ENCODE measurements at places on chromosomes 1 and 21.

GRCh38 chr1:167670563-167670962 lies 40.5 kb downstream of the RCSD1 start:
- no peaks in the 10 kb centered on the region for H3K27me3 ChIP-seq
- no peak overlapping the region for H3K4me3 ChIP-seq
- H3K27ac ChIP-seq, result no peak overlapping the region
- peaks cover 44% of the 10 kb centered on the region for H3K4me1 ChIP-seq
- H3K36me3 ChIP-seq, result peaks cover 74% of the 10 kb centered on the region

GRCh38 chr1:115031595-115031994 lies 2.0 kb downstream of the TSHB start:
- no peaks in the 10 kb centered on the region for H3K36me3 ChIP-seq
- H3K4me1 ChIP-seq, result no peaks in the 10 kb centered on the region
- H3K27me3 ChIP-seq, result no peaks in the 10 kb centered on the region
- no peak for DNase-seq
- H3K27ac ChIP-seq, result no peak overlapping the region
- no peak overlapping the region for H3K4me3 ChIP-seq

DNA sequence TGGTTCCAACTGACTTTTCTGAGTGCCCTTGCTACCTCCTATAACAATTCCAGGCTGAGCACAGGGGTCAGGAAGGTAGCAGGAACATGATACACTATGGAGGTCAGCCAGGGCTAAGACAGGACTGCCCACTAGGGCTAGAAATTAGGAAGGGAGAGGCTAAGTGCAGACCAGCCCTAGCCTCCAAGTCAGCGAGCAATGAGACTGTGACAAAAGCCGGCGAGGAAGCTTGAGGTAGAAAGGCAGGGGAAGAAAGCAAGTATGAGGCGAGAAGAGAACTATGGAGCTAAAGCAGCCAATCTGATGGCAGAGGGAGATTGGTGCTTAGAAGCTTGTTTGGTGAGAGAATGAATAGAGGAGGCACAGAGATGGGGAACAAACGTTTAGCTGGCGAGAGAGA lies 4.7 kb downstream of the UROD start:
- peaks cover 6% of the 10 kb centered on the region for H3K36me3 ChIP-seq
- no peak overlapping the region for H3K4me3 ChIP-seq
- DNase-seq, result no peak
- H3K27me3 ChIP-seq, result no peaks in the 10 kb centered on the region
- H3K27ac ChIP-seq, result no peak overlapping the region
- peaks cover 23% of the 10 kb centered on the region for H3K4me1 ChIP-seq

GRCh38 chr1:116540088-116540487 lies 30.7 kb downstream of the CD58 start:
- no peaks in the 10 kb centered on the region for H3K27me3 ChIP-seq
- no peak overlapping the region for H3K4me3 ChIP-seq
- peak overlapping the region; percentile 26 for H3K27ac ChIP-seq
- peaks cover 41% of the 10 kb centered on the region for H3K4me1 ChIP-seq
- no peak for DNase-seq
- peaks cover 55% of the 10 kb centered on the region for H3K36me3 ChIP-seq

- DNase-seq, result no peak
- H3K4me3 ChIP-seq, result no peak overlapping the region
- H3K27me3 ChIP-seq, result peaks cover 5% of the 10 kb centered on the region
- H3K4me1 ChIP-seq, result peaks cover 13% of the 10 kb centered on the region
- H3K36me3 ChIP-seq, result peaks cover under 1% of the 10 kb centered on the region
These were observed 45.4 kb upstream of the PCBP3 start for GRCh38 chr21:45598109-45598508.

GRCh38 chr21:43613755-43614638 lies 45.3 kb downstream of the HSF2BP start:
- peaks cover 9% of the 10 kb centered on the region for H3K4me1 ChIP-seq

DNA sequence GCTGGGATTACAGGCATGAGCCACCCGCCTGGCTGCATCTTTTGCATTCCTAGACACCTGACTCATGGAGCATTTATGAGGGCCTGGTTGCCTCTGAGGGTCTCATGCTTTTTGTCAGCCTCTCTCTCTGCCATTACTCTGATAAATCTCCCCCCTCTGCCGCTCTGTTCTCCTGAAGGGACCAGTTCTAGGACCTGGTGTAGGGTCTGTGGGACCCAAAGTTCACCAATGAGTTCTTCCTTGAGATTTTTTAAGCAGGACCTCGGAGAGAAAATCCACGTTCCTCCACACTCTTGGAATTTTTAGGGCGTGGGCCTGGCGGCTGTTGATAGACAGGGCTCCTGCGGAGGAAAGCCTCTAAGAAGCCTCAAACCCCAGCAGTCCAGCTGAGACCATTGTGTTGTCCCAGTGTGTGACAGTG lies 91.9 kb upstream of the ERRFI1 start:
- no peak for DNase-seq
- H3K27ac ChIP-seq, result no peak overlapping the region
- peaks cover 13% of the 10 kb centered on the region for H3K4me1 ChIP-seq
- H3K4me3 ChIP-seq, result no peak overlapping the region

DNA sequence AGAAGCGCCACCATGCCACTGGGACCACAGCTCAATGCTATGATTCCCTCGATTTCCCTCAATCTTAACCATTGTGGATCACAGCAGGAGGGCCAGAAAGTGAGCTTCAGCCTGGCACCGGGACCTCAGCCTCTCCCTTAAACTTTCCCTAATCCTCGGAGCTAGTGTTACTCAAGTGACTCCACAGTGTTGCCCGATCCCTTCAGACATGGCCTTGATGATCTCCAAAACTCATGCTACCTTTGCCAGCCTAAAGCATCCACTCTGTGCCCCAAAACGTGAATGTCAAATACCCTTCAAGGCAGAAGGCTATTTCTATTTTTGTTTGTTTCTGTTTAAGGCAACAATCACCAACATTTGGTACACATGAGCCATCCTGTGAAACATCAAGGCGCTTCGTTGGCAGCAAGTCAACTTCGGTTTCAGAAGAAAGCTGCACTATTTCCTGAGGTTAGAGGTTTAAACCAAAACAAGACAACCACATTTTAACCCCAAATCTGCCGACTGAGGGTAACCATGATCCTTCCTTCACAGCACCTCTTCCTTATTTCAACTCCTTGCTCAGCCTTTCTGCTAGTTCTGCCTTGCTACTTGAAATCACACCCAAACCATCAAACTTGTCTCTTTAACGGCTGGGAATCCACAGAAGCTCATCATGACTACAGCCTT lies 94.4 kb upstream of the KRTAP19-8 start:
- H3K27me3 ChIP-seq, result no peaks in the 10 kb centered on the region
- H3K4me1 ChIP-seq, result peaks cover 60% of the 10 kb centered on the region
- H3K27ac ChIP-seq, result peak overlapping the region; percentile 96
- peak; percentile 81 for DNase-seq
- H3K4me3 ChIP-seq, result peak overlapping the region; percentile 69

DNA sequence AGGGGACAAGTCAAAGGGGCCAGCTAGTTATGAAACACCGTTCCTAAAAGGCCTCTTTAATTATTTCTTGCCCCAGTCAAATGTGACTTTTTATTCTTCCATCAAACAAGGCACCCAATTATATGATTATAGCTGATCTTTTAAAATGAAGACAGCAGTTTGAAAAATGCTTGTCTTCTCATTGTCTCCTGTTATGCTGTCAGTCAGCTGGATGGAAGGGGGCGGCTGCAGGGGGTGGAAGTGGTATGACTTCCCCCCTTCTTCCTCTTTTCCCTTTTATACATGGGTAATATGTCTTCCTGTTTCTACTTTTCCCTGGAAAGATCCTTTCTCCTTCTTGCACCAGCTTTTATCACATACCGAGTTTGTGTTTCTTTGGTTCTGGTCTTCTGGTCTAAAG lies 25.8 kb upstream of the KCNA10 start:
- no peak overlapping the region for H3K27ac ChIP-seq
- peaks cover 19% of the 10 kb centered on the region for H3K27me3 ChIP-seq

- H3K4me1 ChIP-seq, result no peaks in the 10 kb centered on the region
- H3K4me3 ChIP-seq, result no peak overlapping the region
- H3K36me3 ChIP-seq, result no peaks in the 10 kb centered on the region
- no peak overlapping the region for H3K27ac ChIP-seq
These were observed 60.4 kb downstream of the ALG14 start for GRCh38 chr1:95012389-95012788.

DNA sequence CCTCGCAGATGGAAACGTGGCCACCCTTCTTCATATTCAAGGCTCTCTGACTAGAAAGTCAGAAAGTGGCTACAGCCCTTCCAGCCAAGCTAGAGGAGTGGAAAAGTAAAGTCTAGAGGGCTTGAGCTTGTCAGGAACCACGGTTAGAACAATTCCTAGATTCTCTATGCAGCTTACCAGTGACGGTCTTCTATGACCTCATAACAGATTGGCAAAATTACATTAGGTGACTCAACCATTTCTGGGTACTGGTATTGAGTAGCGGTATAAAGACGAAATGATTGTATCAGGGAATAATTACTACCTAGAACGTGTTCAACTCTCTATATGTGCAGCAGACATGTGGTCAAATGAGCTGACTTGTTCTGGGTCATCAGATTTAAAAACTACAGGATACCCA lies 155.0 kb upstream of the RUNX1 start:
- no peak overlapping the region for H3K4me3 ChIP-seq
- H3K4me1 ChIP-seq, result peaks cover 24% of the 10 kb centered on the region
- H3K36me3 ChIP-seq, result no peaks in the 10 kb centered on the region
- no peak for DNase-seq
- H3K27ac ChIP-seq, result no peak overlapping the region

DNA sequence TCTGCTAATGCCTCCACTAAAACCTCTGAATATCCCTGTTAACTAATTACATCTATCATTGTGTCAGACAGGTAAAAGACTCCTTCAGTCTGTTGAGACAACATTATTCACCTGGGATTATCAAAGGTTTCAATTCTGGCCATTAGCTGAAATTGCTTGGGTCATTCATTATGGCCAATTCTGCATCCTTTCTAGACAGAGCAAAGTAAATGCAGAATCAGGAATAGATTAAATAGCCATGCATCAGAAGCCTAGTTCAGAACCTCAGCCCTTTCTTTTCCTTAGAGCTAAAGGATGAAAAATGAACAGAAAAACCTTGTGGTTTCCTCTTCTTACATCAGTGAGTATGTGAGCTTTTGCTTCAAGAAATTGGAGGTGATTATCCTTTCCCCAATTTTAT lies 665.4 kb upstream of the CAMK1G start:
- H3K4me1 ChIP-seq, result no peaks in the 10 kb centered on the region
- H3K36me3 ChIP-seq, result no peaks in the 10 kb centered on the region
- no peak for DNase-seq

DNA sequence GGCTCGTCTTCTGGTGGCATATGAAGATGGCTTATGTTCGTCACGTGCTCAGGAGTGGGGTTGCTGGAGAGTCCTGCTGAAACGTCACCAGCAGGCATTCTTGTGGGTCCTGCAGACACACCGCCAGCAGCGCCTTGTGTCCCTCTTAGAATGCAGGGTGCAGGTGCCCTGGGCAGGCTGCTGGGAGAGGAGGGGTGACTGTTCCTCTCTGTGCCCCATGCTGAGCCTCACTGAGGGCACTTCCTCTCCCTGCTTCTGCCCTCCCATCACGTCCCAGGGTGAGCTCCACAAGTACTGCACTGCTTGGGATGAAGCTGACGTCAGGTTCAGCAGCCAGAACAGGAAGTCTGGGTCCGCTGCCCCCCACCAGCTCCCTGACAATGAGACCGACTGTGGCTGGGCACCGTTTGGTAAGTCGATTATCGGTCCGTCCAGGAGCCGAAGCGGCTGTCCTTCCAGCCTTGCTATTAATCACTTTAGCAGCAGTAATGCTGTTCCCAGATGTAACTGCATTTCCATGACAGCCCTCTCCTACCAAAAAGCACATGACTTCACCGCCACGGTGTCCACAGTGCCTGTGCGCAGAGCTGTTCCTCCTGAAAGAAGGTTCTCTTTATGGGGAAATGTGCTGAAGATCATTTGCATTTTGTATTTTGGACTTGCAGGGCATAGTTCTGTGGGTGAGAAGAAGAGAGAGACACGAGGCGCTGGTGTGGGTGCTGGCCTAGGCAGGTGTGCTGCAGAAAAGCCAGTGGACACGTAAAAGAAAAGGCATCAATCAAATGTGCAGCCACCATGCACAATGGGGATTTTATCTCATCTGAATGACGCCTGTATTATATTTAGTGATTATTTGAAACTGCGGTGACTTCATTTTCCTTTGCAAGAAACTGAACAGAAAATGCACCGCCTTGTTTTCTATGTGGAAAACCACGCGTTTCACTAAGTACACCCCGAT lies 21.0 kb downstream of the SLC37A1 start:
- H3K27me3 ChIP-seq, result no peaks in the 10 kb centered on the region
- H3K36me3 ChIP-seq, result peaks cover 30% of the 10 kb centered on the region
- H3K27ac ChIP-seq, result no peak overlapping the region
- peak; percentile 31 for DNase-seq
- peak overlapping the region; percentile 27 for H3K4me3 ChIP-seq
- H3K4me1 ChIP-seq, result peaks cover 31% of the 10 kb centered on the region

GRCh38 chr1:101004670-101005069 lies 20.9 kb downstream of the DPH5 start:
- H3K4me3 ChIP-seq, result no peak overlapping the region
- peaks cover 73% of the 10 kb centered on the region for H3K4me1 ChIP-seq
- H3K27me3 ChIP-seq, result no peaks in the 10 kb centered on the region
- H3K27ac ChIP-seq, result peak overlapping the region; percentile 68

GRCh38 chr1:16226490-16227179 lies 10.3 kb downstream of the CPLANE2 start:
- no peak overlapping the region for H3K27ac ChIP-seq
- H3K4me1 ChIP-seq, result peaks cover 14% of the 10 kb centered on the region
- H3K27me3 ChIP-seq, result peaks cover 60% of the 10 kb centered on the region
- no peak for DNase-seq

DNA sequence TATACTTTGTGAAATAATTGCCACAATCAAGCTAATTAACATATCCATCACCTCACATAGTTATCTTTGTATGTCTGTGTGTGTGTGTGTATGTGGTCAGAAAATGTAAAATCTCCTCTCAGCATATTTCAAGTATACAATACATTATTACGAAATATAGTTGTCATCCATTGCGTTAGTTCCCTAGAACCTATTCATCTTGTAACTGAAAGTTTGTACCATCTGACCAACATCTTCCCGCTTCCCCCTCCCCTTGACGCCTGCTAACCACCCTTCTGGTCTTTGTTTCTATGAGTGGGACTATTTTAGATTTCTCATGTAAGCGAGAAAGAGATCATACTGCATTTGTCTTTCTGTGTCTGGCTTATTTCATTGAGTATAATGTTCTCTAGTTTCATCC lies 455.3 kb downstream of the KCNT2 start:
- DNase-seq, result no peak
- no peak overlapping the region for H3K27ac ChIP-seq
- H3K4me3 ChIP-seq, result no peak overlapping the region
- H3K27me3 ChIP-seq, result no peaks in the 10 kb centered on the region

DNA sequence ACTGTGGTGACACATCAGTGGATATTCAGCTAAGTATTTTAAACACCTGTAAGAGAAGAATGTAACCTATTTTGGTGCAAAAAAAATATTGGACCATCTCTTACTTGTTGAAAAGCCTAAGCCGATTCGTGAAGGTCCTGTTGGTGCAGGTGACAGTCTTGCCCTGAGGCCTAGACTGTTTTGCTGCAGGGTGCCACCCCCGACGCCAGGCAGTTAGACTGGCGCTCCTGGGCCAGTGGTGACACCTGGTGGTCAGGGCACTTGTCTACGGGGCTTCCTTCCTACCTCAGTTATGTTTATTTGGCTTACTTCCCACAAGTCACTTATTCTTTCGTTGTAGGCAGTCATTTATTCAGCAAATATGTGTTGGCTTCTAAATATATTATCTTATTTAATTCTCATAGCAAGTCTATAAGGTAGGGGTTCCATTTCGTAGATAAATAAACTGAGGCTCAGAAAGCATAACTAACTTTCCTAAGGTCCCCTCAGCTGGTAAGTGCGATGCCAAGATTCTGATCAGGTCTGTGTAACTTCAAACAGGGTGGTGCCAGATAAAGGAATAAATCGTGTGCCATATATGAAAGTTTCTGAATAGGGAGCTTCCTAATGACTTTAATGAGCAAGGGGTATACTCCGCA lies 1.9 kb downstream of the EEIG2 start:
- DNase-seq, result peak; percentile 90
- H3K36me3 ChIP-seq, result no peaks in the 10 kb centered on the region
- no peak overlapping the region for H3K27ac ChIP-seq
- peaks cover 32% of the 10 kb centered on the region for H3K4me1 ChIP-seq
